ENCODE measurements at places on chromosomes 6 and 20.

GRCh38 chr6:6915219-6915618 is 192.5 kb upstream of the RREB1 start:
- DNase-seq, result no peak

GRCh38 chr6:26205161-26205624 is 118.0 kb downstream of the HFE start:
- DNase-seq, result peak; percentile 74

DNA sequence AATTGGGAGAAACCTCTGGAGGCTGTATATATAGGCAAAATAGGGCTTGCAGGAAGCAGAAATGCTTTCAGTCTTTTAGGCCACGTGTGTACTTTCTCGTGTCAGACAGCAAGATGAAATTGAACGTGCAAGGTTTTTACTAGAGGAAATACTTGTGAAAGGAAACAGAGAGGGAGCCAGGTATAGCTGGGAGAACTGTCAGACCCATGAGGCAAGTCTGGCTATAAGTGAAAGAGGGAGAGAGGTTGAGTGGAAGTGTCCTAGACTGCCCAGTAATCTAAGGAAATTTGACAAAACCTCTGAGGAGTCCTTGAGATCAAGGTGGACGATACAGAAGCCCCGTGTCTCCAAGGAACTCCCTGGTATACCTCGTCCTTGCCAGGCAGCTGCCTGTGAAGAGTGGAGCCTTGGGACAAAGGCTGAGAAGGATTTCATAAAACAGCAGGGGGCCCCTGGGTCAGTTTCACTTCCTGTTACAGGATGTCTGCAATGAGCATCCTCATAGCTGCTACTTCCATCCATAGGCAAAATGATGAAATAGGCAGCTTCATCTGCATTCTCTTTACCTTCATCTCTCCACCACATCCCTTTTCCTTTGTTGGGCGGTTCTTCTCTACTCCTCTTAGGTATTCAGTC is 114.4 kb upstream of the MAP3K7 start:
- no peak for DNase-seq

DNA sequence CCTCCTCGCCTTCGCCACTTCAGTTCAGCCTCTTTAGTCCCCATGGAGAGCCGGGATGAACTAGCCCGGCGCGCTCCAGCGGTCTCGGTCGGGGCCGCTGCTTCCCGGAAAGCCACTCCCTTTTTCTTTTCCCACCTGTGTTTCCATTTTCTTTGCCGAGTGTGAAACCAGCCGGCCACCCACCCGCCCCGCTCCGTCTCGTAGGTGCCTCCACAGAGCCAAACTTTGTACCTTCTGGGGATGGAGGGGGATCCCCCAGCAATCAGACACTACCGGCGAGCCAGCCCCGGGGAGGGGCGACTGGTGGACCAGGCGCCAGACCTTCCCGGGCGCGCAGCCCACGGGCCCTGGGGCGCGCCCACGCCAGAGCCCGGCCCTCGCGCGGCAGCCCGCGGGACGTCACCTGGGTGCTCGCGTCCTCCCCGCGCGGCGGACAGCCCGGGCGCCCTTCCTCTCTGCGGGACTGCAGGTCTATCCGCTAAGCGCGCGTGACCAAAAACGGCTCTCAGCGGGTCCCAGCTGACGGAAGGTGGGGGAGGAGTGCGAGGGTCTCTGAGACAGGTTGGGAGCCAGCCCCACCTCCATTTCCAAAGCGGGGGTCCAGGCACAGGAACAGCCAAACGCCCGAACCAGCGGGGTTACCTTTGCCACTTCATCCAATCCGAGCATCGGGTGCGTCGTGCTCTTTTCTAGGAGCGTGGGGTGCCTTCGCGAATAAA is at the start of gene MCHR2:
TSS of gene MCHR2 (minus strand) at position 691 of the 719 bp plus-strand sequence. CDS start 38,076 bp downstream, outside the sequence.
- no peak for DNase-seq

DNA sequence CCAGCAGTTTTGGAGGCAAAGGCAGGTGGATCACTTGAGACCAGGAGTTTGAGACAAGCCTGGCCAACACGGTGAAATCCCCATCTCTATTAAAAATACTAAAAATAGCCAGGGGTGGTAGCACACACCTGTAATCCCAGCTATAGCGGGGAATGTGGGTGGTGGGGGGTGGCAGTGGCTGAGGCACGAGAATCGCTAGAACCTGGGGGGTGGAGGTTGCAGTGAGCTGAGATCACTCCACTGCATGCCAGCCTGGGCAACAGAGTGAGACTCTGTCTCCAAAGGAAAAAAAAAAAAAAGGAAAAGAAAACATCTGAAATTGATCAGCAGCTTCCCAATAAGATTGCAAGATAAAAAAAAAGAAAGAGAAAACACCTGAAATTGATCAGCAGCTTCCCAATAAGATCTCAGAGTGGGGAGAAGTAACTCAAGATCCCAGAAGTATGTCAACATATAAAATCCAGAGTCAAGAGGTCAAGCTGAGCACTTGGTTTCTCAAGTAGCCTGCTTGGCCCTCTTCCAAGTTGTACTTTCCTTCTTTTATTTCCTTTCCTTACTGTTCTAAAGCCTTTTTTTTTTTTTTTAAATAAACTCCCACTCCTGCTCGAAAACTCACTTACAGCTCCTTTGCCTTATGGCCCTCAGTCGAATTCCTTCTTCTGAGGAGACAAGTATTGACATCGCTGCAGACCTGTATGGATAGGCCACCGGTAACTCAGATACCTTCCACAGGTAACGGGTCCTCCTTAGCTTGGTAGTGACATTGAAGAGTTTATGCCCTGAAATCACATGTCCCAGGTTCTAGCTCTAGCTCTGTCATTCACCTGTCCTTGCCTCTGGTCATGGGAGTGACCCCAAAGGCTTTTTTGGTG is 368.5 kb upstream of the SYNCRIP start:
- no peak for DNase-seq

- DNase-seq, result no peak
Measured at GRCh38 chr6:16765235-16765634, 4.0 kb upstream of the ATXN1 start.

DNA sequence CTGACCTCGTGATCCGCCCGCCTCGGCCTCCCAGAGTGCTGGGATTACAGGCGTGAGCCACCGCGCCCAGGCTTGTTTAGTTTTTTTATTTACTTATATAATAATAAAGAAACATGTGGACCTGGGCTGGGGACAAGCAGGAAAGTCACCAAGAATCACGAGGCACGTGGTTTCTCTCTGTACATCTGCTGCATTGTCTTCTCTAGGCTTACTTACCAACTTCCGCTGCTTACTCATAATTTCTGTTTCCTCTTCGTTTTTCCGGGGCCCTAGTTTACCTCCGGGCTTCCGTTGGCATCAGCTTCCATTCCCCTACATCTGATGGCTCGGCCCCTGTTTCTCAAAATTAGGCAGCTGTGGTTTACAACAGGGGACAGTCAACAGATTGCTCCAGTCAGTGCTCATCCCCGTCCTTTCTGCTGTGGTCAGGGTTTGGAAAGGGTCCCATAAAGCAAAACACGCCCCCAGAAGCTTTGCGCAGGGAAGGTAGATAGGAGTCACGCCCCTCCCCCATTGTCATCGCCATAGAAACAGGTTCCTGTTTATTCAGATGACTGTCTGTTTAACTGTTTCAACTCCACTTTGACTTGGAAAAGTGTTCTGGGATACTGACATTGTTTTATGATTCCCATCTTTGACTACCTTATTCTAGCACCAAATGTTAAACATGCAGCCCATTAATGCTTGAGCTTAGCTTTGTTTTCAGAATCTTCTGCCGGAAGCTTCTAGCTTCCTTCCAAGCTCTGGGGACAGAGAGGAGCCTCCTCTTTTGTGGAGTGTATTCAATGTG is 31.9 kb upstream of the TXLNB start:
- peak; percentile 46 for DNase-seq

- no peak for DNase-seq
Measured at GRCh38 chr6:85866370-85866730, 223.7 kb upstream of the SYNCRIP start.

DNA sequence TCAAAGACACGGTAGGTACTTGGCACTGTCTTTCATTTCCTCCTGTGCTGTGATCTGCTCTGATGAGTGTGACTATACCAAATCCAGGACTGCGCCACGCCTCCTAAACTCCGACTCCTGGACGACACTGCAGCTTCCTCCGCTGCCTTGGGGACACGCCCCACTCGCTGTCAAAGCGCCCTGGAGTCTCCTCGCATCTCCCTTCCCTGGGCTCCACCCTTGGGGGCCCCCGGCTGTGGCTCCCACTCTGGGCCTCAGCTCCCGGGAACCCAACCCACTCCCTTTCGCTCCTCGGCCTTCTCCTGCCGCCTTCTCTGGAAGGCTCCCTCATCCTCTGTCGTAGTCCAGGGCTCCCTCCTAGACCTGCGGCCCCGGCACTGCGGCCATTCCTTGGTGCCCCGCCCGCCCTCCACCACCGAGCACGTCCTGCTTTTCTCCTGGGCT is 61.2 kb downstream of the RSPH3 start:
- no peak for DNase-seq

DNA sequence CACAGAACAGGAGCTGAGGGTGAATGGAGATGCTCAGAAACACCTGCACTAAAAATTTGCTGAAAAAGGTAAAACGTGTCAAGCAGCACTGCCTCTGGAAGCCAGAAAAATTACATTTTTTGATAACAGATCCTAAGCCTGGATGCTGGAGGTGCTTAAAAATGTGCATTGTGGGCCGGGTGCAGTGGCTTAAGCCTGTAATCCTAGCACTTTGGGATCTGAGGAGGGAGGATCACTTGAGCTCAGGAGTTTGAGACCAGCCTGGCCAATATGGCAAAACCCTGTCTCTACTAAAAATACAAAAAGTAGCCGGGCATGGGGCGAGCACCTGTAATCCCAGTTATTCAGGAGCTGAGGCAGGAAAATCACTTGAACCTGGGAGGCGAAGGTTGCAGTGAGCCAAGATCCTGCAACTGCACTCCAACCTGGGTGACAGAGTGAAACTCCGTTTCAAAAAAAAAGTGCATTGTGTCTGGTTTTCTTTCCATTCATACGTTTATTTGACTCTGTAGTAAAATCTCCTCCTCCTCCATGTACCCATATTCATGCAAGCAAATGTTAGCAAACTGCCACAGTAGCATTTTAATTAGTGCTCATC is 587 bp upstream of the BTN3A1 start:
- DNase-seq, result no peak

- no peak for DNase-seq
Measured at GRCh38 chr6:44522871-44523270, 135.4 kb downstream of the CDC5L start.

DNA sequence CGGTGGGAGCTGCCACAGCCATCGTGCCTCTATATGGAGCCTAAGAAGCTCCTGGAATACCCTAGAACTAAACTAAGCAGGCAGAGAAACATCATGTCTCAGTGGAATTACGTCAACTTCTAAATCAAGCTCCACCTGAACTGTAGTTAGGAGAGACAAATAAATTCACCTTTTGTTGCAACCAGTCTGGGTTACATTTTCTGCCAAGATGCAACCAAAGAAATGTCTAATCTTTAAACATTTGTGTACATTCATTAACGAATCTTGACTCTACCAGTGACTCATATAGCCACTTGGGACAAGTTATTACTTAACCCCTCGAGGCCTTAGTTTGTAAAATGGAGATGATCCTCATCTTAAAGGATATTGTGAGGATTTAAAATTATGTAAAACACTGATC is 8.9 kb downstream of the PTPRK start:
- no peak for DNase-seq

All from stimulated activated CD8-positive, alpha-beta memory T cell treated with anti-CD3 and anti-CD28 coated beads, Interleukin-2, amount 100 ng/mL, for 48 hours (primary cell).